GDM1 (cell line): ENCODE measurements at places on chromosomes 11 and 22.
A peak's percentile ranks its signal among the peaks of the same experiment; 100 is the strongest.

GRCh38 chr22:39530692-39531331 lies 1.7 kb downstream of the RPS19BP1 start:
- no peak for DNase-seq

DNA sequence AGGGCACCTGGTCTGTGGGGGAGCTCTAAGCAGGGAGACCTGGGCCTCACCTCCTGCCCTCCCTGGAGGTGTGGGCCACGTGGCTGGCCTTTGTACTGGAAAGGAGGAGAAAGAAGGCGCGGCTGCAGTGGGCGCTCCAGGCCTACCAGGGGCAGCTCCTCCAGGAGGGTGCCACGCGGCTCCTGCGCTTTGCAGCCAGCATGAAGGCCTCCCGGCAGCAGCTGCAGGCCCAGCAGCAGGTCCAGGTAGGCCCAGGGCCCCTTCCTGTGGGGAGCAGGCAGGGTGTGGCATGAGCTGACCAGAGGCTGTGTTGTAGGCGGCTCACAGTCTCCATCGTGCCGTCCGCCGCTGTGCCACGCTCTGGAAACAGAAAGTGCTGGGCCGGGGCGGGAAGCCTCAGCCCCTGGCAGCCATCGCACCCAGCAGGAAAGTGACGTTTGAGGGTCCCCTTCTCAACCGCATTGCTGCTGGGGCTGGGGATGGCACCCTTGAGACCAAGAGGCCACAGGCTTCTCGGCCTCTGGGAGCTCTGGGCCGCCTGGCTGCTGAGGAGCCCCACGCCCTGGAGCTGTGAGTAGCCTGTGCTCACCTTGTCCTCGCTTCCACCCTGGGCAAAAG lies 48.6 kb downstream of the PISD start:
- DNase-seq: no peak

DNA sequence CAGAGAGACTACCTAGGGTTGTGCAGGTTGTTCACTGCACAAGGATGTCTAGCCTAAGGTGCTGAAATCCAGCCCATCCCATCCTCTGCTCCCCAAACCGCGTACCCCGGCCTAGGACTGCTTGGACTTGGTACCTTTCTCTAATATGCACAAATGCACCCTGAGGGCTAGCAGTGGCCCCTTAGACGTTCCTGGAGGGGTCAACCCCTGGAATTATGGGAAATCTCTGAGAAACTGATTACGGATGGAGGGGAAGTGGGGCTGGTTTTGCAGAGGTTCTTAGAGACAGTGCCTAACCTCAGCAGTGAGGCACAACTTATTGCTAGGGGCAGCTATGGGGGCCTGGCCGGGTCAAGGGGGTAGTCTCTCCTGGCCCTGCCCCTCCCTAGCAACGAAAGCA lies 2.5 kb downstream of the C11orf68 start:
- DNase-seq: no peak

DNA sequence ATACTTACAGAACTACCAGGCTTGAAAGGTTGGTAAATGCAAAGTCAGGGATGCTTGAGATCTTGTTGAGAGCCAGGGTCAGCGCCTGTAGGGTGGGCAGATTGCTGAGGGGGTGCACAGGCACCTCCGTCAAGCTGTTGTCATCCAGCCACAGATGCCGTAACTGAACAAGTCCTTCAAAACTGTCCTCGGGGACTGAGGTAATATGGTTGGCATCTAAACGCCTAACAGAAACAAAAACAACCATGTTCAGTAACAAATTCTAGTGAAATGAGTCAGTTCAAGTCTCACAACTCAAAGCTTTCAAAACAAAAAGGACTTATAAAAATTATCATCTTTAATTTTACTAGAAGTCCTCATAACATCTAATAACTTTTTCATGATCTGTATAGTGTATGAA lies 22.2 kb upstream of the CCDC34 start:
- DNase-seq: no peak

DNA sequence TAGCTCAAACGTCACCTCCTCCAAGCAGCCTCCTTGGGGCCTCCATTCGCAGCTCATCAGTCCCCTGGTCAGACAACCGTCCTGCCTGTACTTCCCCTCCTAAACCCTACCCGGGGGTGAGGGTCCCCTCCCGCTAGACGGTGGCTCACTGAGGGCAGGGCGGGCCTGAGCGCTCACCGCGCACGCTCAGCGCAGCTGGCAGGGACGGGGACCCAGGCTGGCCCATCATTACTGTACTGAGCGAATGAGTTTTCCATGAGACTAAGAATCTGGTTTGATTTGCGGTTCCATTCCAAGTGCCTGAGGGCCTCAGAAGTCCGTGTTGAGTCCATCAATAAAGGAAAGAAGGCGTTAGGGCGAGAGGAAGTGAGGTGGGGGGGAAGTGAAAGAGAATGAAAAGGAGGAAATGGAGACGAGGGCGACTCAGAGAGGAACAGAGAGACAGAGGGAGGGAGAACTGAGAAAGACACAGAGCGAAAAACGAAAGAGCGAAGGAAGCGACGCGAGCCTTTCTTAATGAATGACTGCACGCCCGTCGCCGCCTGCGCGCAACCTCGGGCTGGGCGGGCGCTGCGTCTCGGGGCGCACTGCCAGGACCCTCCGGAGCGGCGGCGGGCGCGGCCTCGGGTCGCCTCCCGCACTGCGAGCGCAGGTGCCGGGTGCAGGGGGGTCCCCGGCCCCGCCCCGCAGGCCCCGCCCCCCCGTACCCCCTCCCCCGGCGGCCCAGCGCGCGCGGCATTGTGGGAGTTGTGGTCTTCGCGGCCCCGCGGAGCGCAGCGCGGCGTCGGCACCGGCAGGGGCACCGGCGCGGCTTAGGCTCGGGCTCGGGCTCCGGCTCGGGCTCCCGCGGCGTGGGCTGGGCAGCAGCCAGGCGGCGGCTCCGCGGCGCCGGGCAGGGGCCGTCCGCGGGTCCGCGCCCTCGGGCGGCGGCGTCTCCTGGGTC lies at the start of gene ASPHD2:
TSS of gene ASPHD2 (plus strand) at position 746 of the 943 bp plus-strand sequence. CDS start 4,356 bp downstream, outside the sequence.
- DNase-seq: peak; percentile 49

- DNase-seq: no peak
These were observed 10.7 kb downstream of the PPFIA1 start for GRCh38 chr11:70281156-70281609.

DNA sequence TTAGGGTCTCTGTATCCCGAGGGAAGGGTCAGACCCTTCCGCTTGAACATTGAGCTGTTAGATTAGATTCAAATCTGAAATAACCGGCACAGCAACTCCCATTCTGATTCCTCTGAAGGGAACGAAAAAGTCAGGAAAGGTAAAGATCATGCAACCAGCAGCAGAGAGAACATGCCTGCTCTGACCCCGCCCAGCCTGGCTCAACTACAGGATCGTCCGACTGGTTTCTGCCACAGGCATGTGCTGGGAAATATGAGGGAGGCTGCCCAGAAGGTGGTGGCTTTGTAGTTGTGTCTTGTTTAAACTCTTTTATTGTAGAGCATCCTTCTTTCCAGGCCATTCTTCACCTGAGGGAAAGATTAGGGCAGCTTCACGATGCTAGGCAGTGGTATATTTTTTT lies 5.0 kb upstream of the MTNR1B start:
- no peak for DNase-seq

DNA sequence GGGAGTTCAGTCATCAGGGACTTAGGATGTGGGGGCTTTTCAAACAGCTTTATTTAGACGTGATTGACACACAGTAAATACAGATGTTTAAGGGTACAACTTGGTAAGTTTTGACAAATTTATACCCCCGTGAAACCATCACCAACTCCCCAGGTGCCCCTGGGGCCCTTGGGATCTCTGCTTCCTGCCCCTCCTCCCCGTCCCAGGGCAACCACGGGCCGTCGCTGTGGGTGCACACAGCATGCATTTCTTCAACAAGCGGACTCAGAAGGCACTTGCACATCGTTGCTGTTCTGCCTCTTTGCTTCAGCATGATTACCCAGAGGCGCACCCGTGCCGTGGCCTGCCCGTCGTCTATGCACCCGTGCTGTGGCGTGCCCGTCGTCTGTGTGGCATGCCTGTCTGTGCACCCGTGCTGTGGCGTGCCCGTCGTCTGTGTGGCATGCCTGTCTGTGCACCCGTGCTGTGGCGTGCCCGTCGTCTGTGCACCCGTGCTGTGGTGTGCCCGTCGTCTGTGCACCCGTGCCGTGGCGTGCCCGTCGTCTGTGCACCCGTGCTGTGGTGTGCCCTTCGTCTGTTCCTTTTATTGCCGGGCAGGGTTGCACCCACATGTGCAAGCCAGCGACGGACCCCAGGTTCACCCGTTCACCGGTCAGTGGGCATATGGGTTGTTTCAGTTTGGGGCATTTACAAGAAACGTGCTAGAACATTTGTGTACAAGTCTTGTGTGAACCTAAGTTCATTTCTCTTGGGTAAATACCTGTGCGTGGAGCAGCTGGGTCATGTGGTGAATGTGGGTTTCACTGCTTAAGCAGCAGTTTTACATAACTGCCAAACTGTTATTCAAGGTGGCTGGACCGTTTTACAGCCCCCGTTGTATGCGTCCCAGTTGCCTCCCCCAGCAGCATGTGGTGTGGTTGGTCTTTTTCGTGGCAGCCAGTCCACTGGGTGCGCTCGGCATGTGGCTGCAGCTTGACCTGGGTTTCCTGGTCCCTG lies 8.3 kb downstream of the CD81 start:
- no peak for DNase-seq

GRCh38 chr22:47547881-47548650 lies 785.6 kb downstream of the TBC1D22A start:
- DNase-seq: no peak

DNA sequence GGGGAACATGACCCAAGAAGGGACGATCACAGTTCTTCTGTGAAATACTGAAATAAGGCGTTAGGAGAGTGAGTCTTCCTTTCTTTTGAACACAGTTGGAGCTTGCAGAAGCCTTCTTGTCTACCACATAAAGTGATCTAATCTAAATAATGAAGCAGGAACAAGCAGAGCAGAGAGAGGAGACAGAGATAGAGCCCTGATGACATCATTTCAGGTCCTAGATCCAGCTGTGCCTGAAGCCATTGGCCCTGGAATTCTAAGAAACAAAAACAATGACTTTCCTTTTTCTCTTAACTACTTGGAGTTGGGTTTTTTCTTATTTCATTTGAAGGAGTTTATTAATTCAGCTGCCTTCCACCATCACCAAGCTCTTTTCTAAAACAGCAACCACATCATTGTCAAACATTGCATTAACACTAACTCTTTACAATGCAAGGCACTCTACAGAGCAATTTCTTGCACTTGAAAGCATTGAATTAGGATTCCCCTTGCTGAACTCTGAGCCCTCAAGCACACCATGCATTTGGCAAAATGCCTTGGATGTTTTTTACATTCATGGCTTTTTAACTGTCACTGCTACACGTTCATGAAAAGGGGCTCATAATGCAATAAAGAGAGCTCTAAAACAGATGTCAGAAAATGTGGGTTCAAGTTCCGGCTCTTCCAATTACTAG lies 117.2 kb upstream of the TIMP3 start:
- no peak for DNase-seq

DNA sequence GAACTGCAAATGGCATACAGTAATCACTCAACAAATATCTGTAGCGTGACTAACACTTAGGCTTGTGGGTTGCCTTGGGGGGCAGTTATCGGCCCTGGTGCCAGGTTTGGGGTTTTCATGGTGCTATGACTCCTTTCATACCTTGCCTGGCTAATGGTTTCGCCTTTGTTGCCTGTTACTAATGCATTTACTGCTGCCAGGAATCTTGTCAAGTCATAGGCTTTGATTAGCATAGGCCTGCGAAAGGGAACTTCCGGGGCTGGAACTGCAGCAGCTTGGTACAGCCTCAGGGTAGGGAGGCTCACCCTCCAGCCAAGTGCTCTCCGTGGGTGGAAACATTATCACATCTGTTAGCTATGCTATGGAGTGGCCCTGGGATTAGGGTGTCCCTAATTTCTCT lies 13.2 kb downstream of the SLC25A18 start:
- no peak for DNase-seq

DNA sequence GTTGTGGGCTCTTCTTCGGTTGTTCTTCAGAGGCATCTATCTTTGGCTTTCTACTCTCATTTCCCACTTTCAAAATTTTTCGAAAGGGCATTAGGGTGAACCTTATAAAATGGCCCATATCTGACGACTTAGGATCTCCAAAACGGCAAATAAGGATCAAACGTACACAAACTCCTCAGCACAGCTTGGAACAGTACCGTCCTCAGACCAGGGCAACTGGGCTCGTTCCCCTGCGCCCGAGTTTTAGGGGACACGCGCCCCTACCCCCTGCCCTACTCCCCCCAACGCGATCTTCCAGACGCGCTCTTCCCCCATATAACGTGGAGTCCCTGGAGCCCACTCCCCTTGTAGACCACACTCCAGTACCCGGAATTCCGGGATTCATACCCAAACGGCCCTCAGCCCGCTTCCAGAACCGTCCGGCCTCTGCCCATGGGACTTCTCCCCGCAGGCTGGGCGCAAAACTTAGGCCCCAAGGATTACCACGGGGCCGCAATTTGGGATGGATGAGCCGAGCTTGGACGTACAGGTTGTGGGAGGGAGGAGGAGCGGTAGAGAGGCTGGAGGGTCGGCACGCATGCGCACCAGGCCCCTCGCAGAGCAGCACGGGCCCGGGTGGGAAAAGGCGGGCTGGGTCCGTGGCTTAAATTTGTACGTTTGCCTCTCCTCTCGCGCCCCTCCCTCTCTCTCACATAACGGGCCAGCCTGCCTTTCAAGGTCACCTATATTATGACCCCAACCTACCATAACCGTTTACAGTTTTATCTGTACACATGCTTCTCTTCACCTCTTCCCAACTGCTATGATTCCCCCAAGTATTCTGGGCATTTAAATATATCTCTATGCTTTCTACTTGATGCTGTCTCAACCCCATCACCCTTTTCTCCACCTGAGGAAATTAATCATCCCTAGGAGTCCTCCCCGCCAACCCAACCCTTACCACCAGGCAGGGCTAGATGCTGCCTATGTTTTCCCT lies 3.4 kb downstream of the CCDC89 start:
- peak; percentile 54 for DNase-seq

DNA sequence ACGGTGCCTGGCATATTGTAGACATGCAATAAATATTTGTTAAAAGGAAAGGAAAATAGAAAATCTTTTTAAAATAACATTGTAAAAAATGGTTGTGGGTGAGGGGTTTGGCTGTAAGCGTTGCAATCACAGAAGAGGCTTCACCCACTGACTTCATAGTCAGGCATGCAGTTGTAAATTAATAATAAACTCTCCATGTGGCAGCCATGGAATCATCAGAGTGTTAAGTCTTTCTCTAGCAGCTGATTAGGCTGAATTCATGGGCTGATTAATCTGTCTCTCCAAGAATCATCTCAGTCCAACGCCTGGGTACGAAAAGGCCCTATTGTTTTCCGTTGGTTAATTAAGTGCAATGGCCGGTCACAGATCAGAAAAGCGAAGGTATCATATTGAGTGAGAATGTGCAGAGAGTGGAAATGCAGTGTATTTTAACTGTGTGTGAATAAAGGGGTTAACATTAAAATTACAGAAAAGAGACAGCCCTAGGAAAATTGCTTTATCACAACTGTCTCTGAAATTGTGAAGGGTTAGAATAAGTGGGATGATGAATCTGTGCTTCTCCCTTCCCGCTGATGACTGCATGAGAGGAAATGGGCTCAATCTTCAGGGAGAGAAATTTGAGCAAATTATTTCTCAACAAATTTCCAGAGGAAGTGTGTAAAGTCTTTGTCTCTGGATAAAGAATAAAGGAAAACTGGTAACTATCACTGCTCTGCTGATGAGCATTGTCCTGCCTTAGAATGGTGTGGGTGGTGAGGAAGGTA lies 269.0 kb downstream of the FAM76B start:
- DNase-seq: no peak

GRCh38 chr22:38774496-38775166 lies 18.8 kb upstream of the SUN2 start:
- DNase-seq: no peak
